Endothelial cell (in vitro differentiated cells): ENCODE measurements at places on chromosomes 1 and 21.

DNA sequence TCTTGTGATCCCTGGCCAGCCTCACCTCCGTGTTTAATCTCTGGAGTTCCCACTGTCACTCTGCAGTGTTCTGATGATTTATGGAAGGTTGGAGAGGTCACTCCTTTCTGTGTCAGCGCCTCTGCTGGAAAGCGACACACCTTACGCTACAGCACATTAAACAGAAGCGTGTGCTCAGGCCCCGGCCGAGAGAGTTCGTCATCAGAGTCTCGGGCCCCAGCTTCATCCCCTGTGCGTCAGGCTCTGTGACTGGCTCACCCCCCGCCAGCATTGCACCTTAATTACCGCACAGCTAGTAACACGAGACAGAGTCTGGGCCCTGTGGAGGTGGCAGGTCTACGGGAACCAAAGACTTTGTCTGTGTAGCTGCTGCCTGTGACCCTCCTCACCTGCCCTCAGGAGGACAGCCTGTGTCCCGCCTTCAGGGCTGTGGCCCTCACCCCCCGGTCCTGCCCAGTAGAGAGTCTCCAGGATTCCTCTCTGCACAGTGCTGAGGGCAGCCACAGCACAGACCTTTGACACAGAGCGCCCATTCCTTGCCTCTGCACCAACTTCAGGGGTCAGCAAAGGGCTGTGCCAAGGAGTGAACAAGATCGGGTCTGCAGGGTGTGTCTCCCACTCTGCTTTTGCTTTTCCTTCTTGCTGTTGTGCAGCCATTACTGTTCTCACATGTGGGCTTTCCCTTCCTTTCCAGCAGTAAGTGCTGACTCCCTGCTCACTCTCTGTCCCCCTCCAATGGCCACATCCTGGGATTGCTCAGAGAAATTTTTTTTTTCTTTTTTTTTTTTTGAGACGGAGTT is 157.6 kb downstream of the PGBD5 start:
- peak; percentile 56 for DNase-seq

DNA sequence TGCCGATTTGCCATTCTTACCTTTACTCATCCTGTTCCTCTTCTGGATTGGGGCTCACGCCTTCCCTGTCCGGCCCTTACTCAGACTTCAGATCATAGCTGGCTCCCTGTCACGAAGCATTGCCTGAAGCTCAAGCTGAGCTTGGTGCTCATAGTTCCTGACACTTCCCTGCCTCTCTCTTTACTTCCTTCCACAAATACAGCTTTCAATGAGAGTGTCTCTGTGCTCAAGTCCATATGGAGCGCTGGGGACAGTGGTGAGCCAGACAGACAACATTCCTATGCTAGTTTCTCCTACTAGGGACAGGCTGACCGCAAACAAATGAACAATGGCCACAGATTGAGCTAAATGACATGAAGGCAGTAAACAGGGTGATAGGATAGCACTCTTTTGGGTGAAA is 38.1 kb downstream of the HHAT start:
- DNase-seq: no peak

DNA sequence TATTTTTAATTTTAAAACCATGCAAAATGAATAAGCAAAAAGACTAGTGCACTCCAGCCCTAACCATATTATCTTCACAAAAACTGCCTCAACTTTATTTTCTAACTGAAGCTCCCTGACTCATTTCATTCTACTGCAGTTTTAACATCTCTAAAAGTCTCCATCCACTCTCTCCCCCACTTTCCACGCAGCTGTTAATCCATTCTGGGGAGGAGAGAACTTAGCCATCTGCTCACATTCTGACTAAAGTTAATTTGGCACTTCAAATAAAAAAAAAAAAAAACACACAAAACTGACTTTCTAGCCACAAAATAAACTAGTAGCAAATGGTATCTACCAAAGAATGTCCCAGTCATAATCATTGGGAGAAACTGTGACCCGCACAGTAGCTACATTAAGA is 5.4 kb upstream of the MYBPHL start:
- DNase-seq: no peak

DNA sequence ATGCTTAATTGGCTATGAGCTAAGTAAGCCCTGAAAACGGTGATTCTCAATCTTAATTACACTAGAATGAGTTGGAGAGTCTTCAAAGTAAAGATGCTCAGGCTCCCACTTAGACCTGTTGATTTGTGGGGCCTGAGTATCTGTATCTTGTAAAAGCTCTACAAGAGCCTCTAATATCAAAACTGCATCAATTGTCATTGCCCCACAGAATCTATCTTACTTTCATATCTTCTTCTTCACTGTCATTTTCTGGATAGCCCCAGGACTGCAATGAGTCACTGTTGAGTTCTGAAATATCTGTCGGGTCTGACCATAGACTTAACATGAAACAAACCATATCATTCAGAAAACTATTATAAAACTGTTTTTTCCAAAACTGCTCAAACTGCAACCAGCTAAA is 102.8 kb upstream of the SERTAD4 start:
- DNase-seq: no peak

DNA sequence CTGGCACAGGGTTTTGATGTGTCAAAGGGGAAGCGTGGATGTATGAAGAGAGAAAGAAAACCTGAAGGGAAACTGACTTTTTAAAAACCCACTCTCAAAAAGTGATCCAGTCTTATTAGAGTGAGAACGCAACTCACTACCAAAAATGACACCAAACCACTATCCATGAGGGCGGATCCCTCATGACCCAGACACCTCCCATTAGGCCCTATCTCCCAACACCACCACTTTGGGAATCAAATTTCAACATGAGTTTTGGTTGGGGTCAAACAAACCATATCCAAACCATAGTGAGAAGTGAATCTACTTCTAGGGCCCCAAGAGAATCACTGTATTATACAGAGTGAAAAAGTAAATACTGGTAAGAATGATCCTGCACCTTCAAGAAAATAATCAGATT is 53.5 kb downstream of the FNBP1L start:
- DNase-seq: no peak

DNA sequence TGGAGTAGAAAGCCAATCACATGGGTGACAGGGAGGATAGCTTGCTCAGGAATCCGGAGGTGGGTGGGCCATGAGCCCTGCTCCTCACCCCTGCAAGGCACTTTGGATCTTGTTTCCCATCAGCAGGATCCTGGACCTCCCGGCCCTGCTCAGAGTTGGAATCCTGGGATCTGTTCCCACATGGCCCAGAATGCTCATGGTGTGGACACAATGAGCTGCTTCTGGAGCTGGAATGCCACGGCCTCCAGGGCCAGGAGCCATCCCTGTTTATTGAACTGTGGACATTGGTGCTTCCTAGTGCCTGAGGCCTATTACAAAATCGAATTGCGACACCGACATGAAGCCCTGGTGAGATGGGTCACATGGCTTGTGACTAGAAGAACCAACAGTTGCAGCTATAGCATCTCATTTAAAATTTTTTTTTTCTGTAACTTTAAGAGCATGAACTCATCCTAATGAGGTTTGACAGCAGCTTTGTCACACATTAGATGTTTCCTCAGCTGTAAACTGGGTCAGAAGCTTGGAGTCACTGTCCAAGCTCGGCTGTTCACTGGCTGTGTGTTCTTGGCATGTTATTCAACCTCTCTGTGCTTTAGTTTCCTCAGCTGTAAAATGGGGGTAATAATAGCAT is 40.4 kb upstream of the GOLT1A start:
- DNase-seq: no peak

GRCh38 chr1:220696863-220697231 is 6.7 kb downstream of the C1orf115 start:
- DNase-seq: no peak

- no peak for DNase-seq
These were observed 17.0 kb downstream of the MARK1 start for GRCh38 chr1:220544901-220545303.

GRCh38 chr1:159197561-159198557 is 6.8 kb upstream of the ACKR1 start:
- peak; percentile 87 for DNase-seq

DNA sequence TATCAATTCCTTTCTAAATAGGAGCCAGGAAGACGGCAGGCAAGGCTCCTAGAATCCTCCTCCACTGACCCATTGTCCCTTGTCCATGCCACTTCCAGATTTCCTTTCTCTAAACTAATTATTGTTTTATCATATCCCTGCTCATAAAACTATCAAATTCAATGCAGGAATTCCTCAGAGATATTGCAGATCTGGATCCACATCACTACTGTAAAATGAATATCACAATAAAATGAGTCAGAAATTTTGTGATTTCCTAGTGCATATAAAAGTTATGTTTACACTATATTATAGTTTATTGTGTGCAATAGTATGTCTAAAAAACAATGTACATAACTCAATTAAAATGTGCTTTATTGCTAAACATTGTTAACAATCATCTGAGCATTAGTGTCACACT is 498.7 kb upstream of the NEGR1 start:
- no peak for DNase-seq

DNA sequence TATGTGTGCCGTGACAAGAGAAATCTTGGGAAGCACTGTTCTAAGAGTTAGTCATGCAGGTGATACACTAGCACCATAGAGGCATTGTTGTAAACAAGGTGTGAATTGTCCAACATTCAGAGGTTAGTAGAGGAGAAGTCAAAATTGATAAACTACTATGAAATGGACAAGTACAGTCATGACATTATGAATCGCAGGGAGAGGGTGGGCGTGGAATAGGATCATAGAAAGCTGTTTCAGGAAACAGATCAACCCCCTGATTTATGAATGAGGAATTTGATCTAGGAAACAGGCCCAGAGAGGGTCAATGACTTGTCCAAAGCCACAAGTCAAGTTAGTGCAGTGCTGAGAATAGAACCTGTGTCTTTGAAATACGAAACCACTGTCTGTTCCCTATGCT is 58.5 kb upstream of the LAX1 start:
- no peak for DNase-seq

GRCh38 chr1:74356493-74356892 is 121.3 kb downstream of the TNNI3K start:
- DNase-seq: no peak
